ENCODE measurements at places on chromosomes 7 and 10.

DNA sequence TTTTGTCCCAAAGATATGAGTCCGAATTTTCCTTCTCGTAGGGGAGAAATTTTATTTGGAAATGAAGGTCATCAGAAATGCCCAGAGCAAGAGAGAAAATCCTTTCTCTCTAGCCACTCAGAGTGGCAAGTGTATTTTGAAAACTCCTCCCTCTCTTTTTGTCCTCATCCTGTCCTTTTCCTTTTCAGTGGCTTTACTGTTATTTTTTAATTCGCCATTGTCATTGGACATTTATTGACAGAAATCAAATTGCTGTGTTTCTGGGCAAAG lies 39.6 kb downstream of the TET1 start:
- DNase-seq, result no peak

GRCh38 chr10:106576534-106576933 lies 588.0 kb downstream of the SORCS1 start:
- no peak for DNase-seq

DNA sequence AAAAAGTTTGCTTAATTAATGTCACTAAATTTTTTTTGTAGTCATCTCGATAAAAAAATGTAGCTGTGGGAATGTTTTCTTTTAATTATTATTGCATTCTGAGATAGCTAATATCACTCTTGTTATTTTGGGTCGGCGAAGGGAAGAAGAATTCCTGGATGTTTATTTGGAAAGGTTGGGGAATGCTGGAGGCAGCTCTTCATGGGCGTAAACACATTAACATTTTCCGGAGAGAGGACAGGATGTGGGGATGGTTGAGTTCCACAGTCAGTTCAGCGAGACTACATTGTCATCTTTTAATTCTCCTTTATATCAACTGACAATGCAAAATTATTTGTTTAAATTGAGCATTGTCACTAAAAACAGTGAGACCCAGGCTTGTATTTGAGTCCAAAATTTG lies 72.5 kb downstream of the RAMP3 start:
- DNase-seq, result no peak

- DNase-seq, result no peak
Measured at GRCh38 chr7:70837589-70837988, 294.4 kb upstream of the GALNT17 start.

- DNase-seq, result no peak
Measured at GRCh38 chr7:133709036-133709880, 417.9 kb upstream of the LRGUK start.

DNA sequence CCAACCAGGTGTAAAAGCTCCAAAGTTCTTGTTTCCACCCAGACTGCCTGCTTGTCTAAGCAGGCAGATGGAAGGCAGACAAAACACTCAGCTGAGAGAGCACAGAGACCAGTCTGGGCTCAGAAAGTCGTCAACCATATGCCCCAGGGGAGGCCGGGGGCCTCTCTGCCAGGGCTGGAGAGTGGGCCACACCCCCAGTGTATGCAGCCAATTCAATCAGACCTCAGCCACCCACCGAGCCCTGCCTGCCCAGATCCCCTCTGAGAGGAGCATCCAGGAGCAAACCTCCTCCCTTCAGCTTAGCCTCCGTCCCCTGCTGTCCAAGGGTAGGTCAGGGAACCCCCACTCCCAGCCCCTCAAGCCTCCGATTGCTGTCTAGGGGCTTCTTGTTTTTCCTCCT lies 196.3 kb downstream of the LSM5 start:
- DNase-seq, result no peak

DNA sequence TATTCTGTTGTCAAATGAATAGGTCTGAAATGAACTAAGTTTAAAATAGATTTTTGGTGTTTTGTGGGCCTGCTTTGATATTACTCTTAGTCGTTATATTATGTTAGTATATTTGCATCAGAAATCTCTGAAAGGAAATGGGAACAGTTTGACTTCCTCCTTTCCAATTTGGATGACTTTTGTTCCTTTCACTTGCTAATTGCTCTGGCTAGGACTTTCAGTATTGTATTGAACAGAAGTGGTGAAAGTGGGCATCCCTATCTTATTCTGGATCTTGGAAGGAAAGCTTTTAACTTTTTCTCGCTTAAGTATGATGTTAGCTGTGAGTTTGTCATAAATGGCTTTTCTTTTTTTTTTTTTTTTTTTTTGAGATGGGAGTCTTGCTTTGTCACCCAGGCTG lies 273.6 kb upstream of the DKK1 start:
- DNase-seq, result no peak

- DNase-seq, result no peak
Measured at GRCh38 chr7:80646083-80646865, 7.8 kb downstream of the CD36 start.

DNA sequence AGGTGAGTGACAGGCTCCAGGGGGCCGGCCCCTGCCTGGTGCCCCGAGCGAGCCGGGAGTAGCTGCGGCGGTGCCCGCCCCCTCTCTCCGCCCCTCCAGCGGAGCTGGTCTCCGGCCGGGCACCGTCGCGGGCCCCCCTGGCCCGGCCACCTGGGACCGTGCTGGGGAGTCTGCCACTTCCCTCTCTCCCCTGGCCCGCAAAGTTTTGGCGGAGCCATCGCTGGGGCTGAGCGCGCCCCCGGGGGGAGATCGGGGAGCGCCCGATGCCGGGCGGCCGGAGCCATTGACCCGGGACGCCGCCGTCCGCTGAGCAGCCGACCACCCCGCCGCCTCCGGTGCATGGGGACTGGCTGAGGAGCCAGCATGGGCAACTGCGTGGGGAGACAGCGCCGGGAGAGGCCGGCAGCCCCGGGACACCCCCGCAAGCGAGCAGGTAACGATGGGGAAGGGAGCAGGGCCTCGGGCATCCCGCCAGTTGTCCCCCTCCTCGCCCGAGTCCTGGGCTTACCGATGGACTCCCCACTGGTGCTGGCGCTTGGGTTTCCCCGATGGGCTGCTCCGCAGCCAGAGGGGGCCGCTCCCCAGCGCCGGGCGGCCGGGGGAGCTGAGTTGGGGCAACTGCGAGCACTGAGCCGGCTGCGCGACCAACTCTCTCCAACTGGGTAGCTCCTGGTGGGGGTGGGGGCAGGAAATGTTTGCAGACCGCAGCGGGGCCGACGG lies at the start of gene UBTD1:
Gene UBTD1 (plus strand): TSS at position 84 of the 720 bp plus-strand sequence. CDS start 280 bp downstream, at position 364.
- no peak for DNase-seq

GRCh38 chr7:24820730-24821044 lies 63.4 kb upstream of the GSDME start:
- no peak for DNase-seq

DNA sequence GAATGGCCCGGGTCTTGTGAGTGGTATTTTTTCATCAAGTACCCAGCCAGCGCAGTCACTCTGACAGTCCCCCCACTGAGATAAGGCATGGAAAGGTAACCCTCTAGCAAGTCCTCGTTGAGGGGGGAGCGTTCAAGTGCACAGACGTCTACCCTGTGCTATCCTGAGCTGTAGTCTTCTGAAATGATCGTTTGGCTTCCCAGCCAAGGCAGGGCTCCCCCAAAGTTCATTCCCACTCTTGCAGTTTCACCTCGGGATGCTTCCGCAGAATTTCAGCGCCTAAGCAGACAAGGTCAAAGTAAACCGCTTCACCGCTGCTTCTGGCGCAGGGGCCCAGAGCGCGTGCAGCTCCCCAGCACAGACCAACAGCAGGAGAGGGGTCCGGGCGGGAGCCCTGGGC lies 1.8 kb downstream of the INSYN2A start:
- DNase-seq, result no peak

DNA sequence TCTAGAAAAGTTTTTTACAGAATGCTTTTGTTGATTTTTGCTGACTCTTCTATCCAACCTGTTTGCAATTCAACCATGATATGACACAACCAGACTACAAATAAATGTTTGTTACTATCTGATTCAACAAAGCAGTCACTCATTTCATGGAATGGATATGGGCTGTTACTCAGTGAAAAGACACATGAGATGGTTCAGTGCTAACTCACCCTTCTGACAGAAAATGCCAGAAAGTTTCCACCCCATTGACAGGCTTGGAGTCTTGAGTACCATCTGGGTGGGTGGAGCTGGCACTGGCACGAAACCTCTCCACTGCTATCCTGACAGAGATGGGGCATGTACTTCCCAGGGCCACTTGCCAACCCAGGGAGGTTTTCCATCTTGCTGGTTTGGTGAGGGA lies 39.5 kb downstream of the RBM28 start:
- DNase-seq, result no peak

- DNase-seq, result no peak
Measured at GRCh38 chr10:120562956-120563355, 105.9 kb downstream of the PLPP4 start.

GRCh38 chr7:113657603-113658002 lies 261.2 kb downstream of the PPP1R3A start:
- DNase-seq, result no peak

DNA sequence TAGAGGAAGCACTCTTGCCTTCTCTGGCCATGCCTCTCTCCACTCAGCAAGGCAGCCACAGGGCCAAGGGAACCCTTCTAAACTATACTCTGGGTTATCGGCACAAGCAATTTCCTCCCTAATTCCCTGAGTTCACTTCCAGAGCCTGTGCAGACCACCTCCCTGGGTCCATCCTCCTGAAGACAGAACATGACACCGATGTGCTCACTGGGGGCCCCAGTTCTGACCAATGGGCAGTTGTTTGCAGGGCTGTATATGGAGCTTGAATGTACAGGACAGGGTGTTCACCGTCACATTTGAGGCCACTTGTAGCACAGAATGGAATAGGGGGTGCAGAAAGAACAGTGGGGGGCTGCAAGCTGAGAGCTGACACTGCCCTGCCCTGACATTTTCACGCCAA lies 77.7 kb downstream of the TFEC start:
- no peak for DNase-seq

DNA sequence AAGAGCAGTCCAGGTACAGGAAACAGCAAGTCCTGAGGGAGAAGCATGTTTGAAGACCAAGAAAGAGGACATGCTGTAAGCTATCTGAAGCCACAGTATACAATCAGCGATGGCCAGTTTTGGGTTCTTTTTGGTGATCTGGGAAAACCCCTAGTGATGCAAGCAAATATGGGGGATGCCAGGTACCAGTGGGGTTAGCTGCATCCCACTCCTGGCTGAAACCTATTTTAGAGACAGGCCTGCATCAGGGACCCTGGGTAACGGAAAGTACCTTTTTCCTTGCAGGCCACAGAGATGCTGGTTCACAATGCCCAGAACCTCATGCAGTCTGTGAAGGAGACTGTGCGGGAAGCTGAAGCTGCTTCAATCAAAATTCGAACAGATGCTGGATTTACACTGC lies 32.9 kb downstream of the AP3M1 start:
- no peak for DNase-seq

GRCh38 chr7:74217455-74218342 lies 7.9 kb downstream of the LAT2 start:
- DNase-seq, result no peak

GRCh38 chr10:132646443-132647097 lies 109.0 kb downstream of the INPP5A start:
- no peak for DNase-seq

DNA sequence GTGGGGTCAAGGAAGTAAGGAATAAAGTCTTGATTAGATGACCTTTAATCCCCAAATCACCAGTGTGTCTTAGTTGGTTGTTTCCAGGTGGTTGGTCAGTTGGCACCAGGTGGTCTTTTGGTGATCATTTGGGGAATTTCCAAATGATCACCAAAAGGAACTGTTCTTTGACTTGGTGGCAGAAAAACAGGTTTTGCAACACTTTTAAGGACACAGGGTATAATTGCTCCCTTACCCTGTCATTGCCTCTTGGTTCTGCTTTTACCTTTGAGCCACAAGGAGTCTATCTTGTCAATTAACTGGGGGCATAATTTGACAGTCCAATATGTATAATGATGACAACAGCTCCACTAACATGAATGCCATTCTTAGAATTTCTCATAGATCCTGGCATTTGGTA lies 104.2 kb downstream of the ADK start:
- no peak for DNase-seq

- no peak for DNase-seq
Measured at GRCh38 chr10:29669149-29669548, 34.4 kb upstream of the SVIL start.

DNA sequence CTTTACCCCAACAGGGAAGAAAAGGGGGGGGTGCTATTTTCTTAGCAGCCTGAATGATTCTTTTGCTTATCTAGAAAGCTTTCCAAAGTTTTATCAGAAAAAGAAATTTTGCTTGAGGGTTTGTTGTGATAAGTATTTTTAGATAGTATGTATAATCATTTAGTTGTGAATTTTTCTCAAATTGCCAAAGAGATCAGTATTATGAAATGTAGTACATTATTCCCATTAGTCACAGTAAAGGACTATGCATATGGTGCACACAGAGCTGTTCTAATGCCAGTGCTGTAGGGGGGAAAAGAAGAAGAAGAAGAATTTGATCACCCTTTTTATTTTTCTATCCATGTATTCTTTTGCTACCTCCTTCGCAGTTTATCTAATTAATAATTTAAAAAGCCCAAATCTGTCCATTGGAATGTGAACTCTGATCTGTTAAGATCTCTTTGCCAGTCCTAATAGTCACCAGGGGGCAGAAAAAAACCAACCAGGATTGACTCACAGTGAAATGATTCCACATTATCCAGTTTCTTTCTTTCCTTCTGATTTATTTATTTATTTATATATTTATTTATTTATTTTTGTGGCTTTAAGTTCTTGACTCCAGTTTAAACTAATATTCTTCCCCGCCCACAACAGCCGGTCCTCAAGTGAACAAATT lies 4.7 kb downstream of the RBM20 start:
- DNase-seq, result no peak

- no peak for DNase-seq
Measured at GRCh38 chr7:87345962-87346371, 503 bp downstream of the CROT start.
